ENCODE measurements at places on chromosomes 7 and 10. TPM values are rescaled to one million over a fixed set of nuclear protein-coding genes. Genes with fewer than 3 reads are reported as not detected.

- no peak for DNase-seq
Observed at GRCh38 chr10:14723052-14723689, 51.5 kb downstream of the FAM107B start.

GRCh38 chr7:113752289-113752688 lies 166.5 kb downstream of the PPP1R3A start:
- no peak for DNase-seq

DNA sequence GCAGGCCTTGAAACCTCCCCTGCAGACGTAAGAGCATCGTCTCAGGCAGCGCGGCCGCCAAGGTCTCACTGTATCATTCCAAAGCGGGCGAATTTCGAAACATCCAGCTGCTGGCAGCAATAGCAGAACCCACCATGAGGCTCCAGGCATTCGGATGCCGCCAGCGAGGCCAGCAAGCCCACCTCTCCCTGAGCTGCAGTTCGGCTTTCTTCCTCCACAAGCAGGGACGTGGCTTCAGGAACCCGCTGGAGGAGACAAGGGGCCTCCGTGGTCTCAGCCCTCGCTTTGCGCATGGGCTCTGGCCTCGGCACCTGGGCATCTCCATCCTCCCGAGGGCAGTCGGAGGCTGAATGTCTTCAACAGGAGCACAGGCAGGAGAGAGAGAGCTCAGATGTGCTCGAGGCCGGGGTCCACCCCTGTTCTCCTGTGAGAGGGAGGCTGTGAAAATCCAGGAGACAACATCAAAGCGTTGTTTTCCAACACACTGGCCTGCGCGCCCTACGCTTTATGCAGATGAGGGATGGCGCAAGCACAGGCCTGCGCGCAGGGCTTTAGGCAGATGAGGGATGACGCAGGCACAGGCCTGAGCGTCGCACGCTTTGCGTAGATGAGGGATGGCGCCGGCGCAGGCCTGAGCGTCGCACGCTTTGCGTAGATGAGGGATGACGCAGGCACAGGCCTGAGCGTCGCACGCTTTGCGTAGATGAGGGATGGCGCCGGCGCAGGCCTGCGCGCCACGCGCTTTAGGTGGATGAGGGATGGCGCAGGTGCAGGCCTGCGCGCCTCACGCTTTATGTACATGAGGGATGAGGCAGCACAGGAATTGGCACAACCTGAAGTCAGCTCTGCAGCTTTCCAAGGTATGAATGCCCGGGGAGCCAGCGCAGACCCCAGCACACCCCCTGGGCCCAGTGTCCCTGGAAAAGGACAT lies 103.2 kb downstream of the WDR37 start:
- DNase-seq = no peak

- peak; percentile 31 for DNase-seq
Observed at GRCh38 chr10:27713941-27714340, 31.7 kb downstream of the MKX start.

GRCh38 chr10:72248468-72249151 lies 25.1 kb upstream of the DDIT4 start:
- no peak for DNase-seq

GRCh38 chr7:71278257-71278656 lies 146.3 kb downstream of the GALNT17 start:
- no peak for DNase-seq

DNA sequence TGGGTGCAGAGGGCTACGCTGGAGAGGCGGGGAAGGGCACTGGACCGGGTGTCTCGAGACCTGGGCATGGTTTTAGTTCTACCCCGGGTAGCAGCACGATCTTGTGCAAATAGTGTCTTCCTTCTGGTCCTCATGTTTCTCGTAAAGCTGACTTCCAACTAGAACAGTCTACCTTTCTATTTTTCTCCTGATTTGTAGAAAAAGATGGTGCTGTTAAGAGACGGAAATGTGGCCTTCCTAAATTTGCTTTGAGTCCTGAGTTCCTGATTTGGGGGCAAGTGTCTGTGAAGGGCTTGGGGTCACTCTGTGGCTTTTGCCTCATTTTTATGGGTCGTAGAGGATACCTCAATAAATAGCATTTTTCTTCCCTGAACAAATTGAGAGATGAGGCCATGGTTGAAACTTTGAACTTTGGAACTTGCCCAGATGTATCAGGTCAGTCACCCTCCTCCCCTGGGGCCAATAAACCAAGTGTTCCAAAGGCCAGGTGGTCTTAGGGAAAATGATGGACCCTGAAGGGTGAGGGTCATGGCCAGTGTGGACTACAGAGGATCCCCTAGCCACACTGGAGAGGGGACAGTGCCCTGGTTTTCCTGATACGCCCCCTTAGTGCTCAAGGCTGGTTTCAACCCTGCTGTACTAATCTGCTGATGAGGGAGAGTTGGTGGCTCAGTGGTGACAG lies 45.2 kb downstream of the GRK5 start:
- no peak for DNase-seq

- DNase-seq = no peak
Observed at GRCh38 chr7:47267346-47267745, 314.6 kb downstream of the TNS3 start.

DNA sequence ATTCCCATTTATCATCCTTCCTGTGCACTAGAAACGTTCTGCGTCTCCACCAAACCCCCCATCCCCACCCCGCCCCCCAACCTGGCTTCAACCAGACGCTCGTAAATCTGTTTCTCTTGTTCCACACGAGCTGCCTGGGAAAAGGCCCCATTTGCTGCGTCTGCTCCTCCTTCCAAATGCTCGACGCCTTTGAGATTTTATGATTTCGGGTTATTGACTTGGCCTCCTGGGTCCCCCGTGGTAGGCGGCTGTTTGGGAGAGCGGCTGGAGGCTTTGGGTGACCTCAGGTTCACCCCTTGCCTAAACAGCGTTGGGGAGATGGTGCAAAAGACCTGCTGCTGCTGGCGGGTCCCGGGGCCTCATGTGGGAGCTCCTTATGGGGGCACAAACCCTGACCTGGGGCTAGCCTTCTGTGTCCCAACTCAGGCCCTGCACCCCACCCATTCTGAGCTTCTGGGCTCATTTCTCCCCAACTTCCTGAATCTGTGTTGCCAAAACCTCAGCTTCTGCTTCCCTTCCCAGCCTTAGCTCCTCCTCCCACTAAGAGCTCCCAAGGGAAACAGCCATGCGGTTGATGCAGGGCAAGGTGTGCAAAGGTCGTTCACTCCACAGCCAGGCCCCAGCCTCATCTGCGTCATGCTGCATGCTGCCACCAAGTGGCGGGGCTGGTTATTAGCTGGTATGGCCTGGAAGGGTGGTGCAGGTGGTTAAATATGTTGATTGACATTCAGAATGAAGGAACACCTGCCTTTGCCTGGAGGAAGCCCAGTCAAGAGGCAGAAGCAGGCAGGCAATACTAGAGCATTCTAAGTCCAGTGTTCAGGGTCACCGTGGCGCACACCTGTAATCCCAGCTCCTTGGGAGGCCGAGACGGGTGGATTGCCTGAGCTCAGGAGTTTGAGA lies 49.1 kb upstream of the ELN start:
- no peak for DNase-seq

DNA sequence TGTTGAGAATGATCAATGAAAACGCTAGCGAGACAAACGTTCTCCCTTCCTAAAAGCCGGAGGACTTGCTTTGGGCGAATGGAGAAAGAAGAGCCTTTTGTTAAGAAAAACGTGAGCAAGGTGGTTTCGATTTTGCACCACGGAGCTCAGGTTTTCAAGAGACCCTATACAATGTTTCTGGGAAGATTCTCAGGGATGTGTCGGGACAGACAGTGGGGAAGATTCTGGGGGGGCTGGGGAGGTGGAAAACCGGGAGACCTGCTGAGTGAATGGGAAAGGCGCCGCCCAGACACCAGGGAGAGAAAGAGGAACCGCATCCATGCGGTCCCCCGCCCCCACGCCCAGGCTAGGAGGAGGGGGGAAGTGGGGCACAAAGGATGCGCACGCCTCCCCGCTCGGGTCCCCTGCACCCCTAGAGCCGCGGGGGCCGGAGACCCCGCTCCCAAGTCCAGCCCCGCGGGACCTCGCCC lies 745 bp downstream of the YWHAG start:
- DNase-seq = no peak

DNA sequence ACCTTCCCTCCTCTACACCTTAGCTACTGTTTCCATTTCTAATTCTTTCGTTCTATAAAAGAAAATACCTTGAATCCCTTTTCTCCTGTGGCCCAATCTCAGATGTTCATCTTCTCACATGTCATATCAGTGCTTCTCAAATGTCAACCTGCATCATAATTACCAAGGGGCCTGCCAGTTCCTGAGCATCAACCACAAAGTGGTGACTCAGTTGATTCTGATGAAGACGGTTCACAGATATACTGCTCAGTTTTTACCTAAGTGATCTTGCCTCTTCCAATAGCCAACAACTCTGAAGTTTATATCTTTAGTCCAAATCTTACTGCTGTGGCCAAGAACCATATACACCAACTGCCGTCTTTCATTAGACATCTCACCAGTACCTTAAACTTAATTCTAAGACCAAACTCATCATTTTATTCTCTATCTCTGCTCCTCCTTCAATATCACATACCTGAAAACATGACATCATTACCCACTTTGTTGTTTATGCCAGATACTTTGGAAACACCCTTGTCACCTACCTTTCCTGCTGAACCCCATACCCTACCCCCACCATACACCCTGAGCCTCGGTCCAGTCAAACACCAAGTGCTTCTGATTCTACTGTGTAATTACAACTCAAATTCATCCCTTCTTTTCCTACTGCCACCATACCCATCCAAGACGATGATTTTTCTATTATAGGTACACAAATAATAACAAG lies 115.5 kb downstream of the LMBR1 start:
- no peak for DNase-seq

DNA sequence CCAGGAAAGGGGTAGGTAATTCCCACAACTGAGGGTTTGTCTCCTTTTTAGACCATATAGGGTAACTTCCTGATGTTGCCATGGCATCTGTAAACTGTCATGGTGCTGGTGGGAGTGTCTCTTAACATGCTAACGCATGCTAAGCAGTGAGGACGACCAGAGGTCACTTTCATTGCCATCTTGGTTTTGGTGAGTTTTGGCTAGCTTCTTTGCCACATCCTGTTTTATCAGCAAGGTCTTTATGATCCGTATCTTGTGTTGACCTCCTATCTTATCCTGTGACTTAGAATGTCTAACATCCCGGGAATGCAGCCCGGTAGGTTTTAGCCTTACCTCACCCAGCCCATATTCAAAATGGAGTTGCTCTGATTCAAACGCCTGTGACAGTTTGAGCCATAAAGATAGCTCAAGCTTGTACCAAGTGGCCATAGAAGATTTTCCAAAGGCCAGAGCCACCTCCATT lies 176.0 kb upstream of the NAMPT start:
- no peak for DNase-seq

DNA sequence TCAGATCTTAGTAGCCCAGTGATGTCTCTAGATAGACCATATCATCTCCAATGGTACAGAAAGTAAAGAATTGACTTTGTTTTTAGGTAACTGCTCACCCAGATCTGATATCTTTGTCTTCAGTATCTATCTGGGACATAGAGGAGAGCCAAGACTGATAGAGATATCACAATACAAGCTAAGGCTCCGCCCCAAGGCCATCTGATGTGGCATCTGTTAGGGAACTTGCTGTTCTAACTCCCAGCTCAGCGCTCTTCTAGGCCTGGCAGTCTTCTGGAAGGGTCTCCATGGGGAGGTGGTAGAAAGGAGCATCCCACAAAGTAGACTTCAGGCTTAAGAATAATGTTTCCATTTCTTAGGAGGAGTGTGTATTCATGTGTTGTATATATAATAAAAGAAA lies 88.4 kb upstream of the SAMD8 start:
- no peak for DNase-seq

- DNase-seq = no peak
Observed at GRCh38 chr7:142808802-142809583, 38.2 kb downstream of the PRSS2 start.

GRCh38 chr10:13709931-13710650 lies 123.3 kb downstream of the PRPF18 start:
- DNase-seq = no peak

DNA sequence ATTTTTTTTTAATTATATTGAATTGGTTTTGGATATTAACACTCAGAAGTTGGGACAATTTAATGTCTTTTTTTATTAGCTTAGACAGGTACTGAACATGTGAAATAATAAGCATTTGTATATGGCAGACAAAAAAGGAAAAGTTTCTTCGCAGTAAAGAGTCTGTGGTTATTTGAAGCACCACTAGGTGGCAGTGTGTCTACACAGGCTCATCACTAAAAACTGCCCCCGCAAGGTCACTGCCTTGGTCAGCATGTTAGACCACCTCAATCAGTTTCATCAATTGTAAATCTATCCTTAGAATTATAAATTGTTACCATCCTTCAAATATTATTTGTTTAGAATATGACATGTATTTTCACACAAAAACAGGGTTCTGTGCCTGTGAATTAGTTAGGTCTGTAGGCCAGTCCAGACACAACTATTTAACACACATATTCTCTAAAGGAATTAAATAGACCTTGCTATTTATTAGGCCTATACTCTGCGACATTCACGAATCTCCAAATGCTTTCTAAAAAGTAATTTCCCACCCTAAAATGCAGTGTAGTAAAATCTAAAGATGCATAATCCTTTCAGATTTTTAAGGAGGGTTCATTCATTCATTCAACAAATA lies 17.0 kb downstream of the PNLIPRP3 start:
- peak; percentile 3 for DNase-seq

TSPAN13 gene
- 35.1 TPM for polyA plus RNA-seq

UNCX gene
- polyA plus RNA-seq = 14.9 TPM

ZNF425 gene
- polyA plus RNA-seq = 9.1 TPM

PPP1R17 gene
- polyA plus RNA-seq = not detected

NCF1 gene
- 1.6 TPM for polyA plus RNA-seq
